Activated CD4-positive, alpha-beta T cell treated with anti-CD3 and anti-CD28 coated beads, Interleukin-2, Interleukin-4, amounts not matched to agents 100 ng/mL and 50 ng/mL, durations not matched to agents 16 hours and 8 hours (primary cell): ENCODE measurements at places on chromosomes 5 and 9.
A peak's percentile ranks its signal among the peaks of the same experiment; 100 is the strongest.

DNA sequence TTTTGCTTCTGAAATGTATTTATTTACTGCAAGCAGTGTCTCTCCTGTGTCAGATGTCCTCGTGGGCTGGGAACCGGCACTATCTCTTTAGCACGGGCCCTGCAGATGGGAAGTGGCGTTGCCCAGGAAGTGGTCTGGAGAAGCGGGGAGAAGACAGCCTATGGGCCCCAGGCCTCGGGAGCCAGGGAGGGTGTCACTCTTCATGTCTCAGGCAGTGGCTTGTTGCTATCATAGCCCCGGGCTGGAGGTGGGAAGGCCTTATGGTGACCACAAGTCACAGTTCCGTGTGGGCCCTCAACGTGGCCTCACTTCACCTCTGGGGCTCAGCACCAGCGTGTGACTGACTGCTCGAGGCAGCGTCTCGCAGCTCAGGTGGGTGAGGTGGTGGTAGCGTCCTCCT is 41.4 kb downstream of the SYK start:
- no peak for DNase-seq

GRCh38 chr5:13860146-13860545 is 84.3 kb downstream of the DNAH5 start:
- DNase-seq, result no peak

DNA sequence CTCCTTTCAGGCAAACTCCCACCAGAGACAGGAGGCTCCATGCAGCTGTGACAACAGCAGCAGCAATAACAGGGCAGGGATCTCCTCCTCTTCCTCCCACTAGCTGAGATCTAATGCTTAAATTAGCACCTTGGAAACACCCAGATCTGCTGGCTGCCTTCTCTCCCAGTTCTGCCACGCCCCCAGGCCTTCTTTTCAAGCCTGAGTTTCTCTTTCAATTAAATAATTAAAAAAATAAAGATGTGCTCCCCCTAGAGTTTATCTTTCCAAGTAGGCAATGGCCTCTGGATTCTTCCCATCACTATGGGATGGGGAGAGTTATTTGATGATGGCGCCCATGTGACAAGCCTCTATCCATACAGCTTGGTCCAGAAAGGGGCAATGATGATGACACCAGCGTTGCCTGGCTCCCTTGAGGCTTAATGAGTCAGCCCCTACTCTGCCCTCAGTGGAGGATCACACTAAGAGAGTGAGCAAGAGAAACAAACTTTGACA is 3.8 kb downstream of the FAM219A start:
- no peak for DNase-seq

- DNase-seq, result no peak
Measured at GRCh38 chr5:88142886-88143692, 125.6 kb downstream of the TMEM161B start.

- no peak for DNase-seq
Measured at GRCh38 chr5:135715267-135716055, 119.0 kb upstream of the SLC25A48 start.

DNA sequence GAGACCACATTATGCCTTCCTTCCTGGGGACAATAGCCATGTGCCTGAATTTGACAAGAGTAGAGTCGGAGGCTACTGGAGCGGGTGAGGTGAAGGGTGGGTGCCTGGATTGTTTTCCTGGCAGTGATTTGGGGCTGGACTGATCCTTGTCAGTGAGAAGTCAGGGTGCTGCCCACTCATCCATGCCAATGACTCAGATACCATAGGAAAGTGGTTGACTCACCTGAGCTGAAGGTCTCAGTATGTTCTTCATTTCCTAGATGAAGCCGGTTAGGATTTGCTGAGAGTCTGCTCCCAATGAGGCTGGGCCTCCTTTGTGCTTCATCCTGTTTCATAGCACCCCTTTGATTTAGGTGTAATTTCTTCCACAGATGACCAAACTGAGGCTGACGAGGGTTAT is 366.0 kb downstream of the KDM4C start:
- DNase-seq, result no peak

GRCh38 chr5:89871906-89872305 is 537.6 kb downstream of the CETN3 start:
- no peak for DNase-seq

DNA sequence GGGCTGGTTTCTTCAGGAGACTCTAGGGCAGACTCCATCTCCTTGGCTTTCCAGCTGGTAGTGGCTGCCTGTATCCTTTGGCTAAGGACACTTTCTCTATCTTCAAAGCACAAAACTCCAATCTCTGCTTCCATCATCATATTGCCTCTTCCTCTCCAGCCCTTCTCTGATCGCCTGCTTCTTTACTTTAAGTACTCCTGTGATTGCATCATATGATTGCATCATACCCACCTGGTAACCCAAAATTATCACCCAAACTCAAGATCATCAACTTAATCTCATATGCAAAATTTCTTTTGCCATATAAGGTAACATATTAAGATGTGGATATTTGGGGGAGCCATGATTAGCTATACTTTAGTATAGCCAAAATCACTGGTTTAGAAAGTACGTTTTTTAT is 1092.6 kb upstream of the CDH6 start:
- DNase-seq, result no peak

- no peak for DNase-seq
Measured at GRCh38 chr5:31124651-31125305, 68.7 kb upstream of the CDH6 start.

DNA sequence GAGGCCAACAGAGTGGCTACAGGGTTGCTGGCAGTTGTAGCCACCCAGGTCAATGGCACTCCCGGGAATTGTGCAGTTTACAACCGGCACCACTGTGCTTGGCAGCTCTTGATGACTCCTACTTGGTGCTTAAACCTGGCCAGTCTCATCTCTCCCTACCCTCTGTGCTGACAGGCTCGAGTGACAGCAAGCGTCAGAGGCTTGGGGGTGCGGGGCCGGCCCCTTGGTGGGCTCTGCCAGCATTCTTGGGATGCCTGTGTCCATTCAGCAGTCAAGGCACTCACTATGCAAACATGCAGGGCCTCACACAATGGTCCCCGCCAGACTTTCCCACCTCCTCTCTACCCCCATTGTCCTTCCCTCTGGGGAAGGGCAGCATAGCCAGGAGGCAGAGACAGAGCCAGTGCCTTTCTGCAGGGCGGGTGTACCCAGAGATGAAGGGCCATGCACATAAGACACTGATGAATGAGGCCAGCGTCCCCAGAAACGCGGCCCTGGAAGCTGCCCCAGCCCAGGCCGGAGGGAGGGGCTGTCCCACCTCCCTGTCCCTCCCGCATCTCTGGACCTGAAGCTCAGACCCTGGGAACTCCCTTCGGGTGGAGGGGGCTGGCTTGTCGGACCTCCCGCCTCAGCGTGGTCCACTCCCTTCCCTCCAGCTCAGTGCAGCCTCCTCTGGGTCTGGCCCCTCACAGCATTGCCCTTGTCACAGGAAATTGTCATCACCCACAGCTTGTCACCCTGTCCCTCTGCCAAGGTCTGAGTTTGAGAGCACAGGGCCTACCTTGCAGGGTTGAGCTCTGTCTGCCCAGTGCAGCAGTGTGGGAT is 26.4 kb upstream of the NOTCH1 start:
- DNase-seq, result no peak

GRCh38 chr5:136046246-136046645 is 17.5 kb downstream of the TGFBI start:
- no peak for DNase-seq

DNA sequence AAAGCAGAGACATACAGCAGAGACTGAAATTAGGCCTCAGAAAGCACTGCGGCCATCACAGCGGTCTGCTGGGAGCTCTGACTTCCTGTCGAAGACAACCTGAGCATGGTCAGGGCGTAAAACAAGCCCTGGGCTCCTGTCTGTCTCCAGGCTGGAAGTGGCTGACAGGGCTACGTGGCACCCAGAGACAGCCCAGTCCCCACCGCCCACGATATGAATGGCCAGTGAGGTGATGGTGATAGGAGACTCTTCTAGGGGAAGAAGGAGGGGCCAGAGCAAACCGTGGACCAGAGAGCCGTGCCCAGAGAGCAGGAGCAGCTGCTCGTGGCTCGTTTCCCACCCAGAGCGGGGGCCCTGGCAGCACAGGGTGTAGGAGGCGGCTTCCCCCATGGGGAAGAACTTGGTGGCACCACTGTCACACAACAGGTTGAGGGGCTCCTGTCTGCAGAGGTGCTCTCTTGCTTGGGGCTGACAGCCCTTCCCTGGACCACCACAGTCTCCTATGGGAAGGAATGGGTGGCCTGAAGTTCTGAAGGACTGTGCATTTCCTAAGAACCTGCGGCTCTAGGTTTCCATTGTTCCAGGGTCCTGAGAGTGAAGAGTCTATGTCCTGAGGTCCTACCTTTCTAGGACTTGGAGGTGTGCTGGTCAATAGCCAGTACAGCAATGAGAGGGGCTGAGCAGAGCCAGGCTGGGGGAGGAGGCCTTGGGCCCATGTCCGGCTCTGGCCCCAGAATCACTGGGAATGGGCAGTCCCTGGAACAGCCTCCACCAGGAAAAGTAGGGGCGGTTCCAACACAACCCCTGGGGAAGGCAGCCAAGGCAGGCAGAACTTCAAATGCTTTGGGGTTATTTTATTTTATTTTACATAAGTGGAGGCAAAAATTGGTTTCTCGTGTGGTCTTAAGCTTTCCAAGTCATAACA is 56.4 kb downstream of the BARX1 start:
- DNase-seq, result no peak

GRCh38 chr9:115883467-115884329 is 269.9 kb upstream of the PAPPA start:
- no peak for DNase-seq

- no peak for DNase-seq
Measured at GRCh38 chr5:91164424-91164823, 218.7 kb downstream of the ARRDC3 start.

DNA sequence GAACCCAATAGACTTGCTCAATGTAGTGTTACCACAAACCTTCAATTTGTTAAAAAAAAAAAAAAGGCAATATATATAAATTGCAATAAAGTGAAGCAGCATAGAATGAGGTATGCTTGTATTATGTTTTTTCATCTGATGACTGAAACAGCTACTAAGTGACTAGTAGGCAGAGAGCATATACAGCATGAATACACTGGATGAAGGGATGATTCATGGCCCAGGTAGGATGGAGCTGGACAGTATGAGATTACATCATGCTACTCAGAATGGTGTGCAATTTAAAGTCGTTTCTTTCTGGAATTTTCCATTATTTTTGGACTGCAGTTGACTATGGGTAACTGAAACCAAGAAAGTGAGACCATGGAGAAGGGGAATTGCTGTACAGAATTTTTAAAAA is 161.2 kb downstream of the GNA14 start:
- DNase-seq, result peak; percentile 27
